ENCODE measurements at places on chromosomes 1 and 21. TPM values are rescaled to one million over a fixed set of nuclear protein-coding genes. Genes with fewer than 3 reads are reported as not detected.

C1orf115 gene
- total RNA-seq, result 0.50 TPM

MYCBP gene
- 8.3 TPM for total RNA-seq

CCDC181 gene
- 0.50 TPM for total RNA-seq

OR2L3 gene
- total RNA-seq, result not detected

TRIM67 gene
- total RNA-seq, result not detected
